ENCODE measurements at places on chromosomes 4 and X. TPM values are rescaled to one million over a fixed set of nuclear protein-coding genes. Genes with fewer than 3 reads are reported as not detected.

XPNPEP2 gene
- not detected for total RNA-seq

LDB2 gene
- total RNA-seq = 4.9 TPM

DNA sequence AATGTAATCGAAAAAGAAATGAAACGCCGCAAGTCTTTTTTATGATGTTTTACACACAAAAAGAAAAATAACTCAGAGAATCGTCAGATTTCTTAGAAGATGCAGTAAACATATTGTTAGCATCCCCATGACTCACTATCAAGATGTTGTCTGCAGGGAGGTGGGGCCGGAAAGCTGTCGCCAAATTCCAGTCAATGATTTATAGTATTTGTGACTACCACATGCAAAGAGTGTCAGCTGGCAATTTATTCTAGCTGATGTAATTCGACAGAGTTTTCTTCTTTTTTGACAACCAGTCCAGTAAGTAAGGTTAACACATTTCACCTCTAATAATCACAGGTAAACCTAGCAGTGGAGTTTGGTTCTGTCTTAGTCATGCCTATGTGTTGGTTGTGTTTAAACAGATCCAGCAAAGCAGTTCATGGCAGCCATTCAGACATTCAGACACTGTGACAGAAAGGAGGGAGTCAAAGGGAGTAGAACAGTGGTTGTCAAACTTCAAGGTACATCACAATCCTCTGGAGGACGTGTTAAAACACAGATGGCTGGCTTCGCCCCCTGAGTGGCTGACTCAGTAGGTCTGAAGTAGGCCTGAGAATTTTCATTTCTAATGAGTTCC is 19.8 kb upstream of the PPP1R2C start:
- peaks cover 3% of the 10 kb centered on the region for H3K4me1 ChIP-seq
- H3K4me3 ChIP-seq = no peak overlapping the region
- H3K36me3 ChIP-seq = no peaks in the 10 kb centered on the region
- no peaks in the 10 kb centered on the region for H3K27me3 ChIP-seq
- DNase-seq = no peak

- peaks cover 17% of the 10 kb centered on the region for H3K4me1 ChIP-seq
- H3K27ac ChIP-seq = no peak overlapping the region
- H3K36me3 ChIP-seq = peaks cover 6% of the 10 kb centered on the region
- peak; percentile 68 for DNase-seq
- no peak overlapping the region for H3K4me3 ChIP-seq
Observed at GRCh38 chrX:55008571-55009358, 8.6 kb downstream of the APEX2 start.

GRCh38 chr4:53847965-53848364 is 216.4 kb downstream of the CHIC2 start:
- no peaks in the 10 kb centered on the region for H3K36me3 ChIP-seq
- no peak overlapping the region for H3K27ac ChIP-seq

CTAG1A gene
- not detected for total RNA-seq

DNA sequence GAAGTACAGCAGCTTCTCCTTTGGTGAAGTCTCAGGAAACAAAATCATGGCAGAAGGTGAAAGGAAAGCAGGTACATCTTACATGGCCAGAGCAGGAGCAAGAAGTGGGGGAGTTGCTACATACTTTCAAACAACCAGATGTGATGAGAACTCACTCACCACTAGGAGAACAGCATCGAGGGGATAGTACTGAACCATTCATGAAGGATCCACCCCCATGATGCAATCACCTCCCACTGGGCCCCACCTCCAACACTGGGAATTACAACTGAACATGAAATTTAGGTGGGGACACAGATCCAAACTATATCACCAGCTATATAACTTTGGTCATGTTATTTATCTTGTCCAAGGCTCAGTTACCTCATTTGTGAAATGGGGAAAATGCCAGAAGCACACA is 159.4 kb downstream of the OPHN1 start:
- no peaks in the 10 kb centered on the region for H3K27me3 ChIP-seq
- no peaks in the 10 kb centered on the region for H3K36me3 ChIP-seq
- H3K4me3 ChIP-seq = no peak overlapping the region
- no peaks in the 10 kb centered on the region for H3K4me1 ChIP-seq

DNA sequence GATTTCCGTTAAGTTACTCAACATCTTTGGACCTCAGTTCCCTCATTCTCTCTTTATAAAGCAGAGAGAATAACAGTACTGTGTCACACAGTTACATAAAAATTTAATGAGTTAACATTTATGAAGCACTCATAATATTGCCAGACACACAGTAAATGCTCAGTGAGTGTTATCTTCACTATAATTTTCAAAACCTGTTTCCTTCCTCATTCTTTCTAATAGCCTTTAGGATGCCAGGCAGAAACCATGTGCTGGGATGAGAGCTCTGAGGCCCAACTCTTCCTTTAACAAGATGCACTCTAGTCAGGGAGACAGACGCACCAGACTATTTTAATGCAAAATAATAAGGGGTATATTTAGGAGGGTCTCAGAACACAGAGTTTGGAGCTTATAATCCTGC is 208.2 kb downstream of the STK32B start:
- no peak overlapping the region for H3K27ac ChIP-seq
- H3K27me3 ChIP-seq = no peaks in the 10 kb centered on the region
- H3K4me3 ChIP-seq = no peak overlapping the region
- DNase-seq = no peak
- no peaks in the 10 kb centered on the region for H3K4me1 ChIP-seq
- no peaks in the 10 kb centered on the region for H3K36me3 ChIP-seq

- H3K36me3 ChIP-seq = no peaks in the 10 kb centered on the region
- DNase-seq = no peak
- no peaks in the 10 kb centered on the region for H3K27me3 ChIP-seq
- H3K27ac ChIP-seq = no peak overlapping the region
- no peak overlapping the region for H3K4me3 ChIP-seq
Observed at GRCh38 chr4:187840814-187841213, 154.8 kb upstream of the ZFP42 start.

DNA sequence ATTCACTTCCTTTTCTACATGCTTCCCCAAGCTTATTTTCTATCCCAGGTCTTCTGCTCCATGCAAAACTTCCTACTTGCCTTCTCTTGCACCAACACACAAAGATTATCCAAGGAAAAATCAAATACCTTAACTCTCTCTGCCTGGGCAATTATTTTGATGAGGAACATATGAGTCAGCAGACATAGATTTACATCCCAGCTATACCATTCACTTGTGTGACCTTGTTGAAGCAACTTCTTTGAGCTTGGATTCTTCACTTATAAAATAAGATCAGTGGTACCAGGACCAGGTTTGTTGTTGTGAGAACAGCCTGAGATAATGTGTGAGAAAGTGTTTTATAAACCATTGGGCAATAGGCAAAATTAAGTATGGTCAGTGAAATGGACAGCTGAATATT is 39.1 kb upstream of the TMEM192 start:
- H3K4me1 ChIP-seq = no peaks in the 10 kb centered on the region
- H3K36me3 ChIP-seq = no peaks in the 10 kb centered on the region
- H3K27ac ChIP-seq = no peak overlapping the region

NXF3 gene
- total RNA-seq = not detected

- H3K27ac ChIP-seq = no peak overlapping the region
- no peak for DNase-seq
Observed at GRCh38 chr4:129350834-129351721, 255.1 kb downstream of the C4orf33 start.

H2BW2 gene
- total RNA-seq = not detected

CORIN gene
- total RNA-seq = 0.20 TPM

- H3K4me1 ChIP-seq = no peaks in the 10 kb centered on the region
- H3K27ac ChIP-seq = no peak overlapping the region
- H3K27me3 ChIP-seq = no peaks in the 10 kb centered on the region
- H3K36me3 ChIP-seq = no peaks in the 10 kb centered on the region
- DNase-seq = no peak
- H3K4me3 ChIP-seq = no peak overlapping the region
Observed at GRCh38 chrX:133287860-133288259, 69.7 kb upstream of the TFDP3 start.

- no peaks in the 10 kb centered on the region for H3K36me3 ChIP-seq
Observed at GRCh38 chr4:141307241-141307689, 86.6 kb downstream of the ZNF330 start.

All from astrocyte (in vitro differentiated cells and primary cell).